ENCODE measurements at places on chromosomes 5 and 9.

- no peak for DNase-seq
Observed at GRCh38 chr5:123720955-123721354, 209.0 kb downstream of the CSNK1G3 start.

GRCh38 chr5:170300361-170301013 lies 2.9 kb upstream of the LCP2 start:
- DNase-seq, result no peak

DNA sequence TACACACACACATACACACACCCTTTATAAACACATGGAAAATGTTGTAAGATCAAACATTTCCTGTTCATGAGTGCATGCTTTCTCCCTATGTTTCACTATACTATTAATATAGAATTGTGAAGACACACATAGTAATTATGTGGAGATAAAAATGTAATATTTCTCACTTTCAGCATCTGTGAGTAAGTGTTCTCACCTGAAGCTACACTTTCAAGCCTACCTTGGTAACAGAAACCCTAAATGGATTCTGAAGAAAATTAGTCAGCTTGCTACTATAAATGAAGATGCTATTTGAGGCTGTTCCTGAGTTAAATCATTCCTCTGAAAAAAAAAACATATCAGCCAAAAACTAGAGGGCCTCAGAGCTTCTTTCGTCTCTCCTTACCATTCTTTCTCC lies 81.1 kb upstream of the GNA14 start:
- DNase-seq, result no peak

DNA sequence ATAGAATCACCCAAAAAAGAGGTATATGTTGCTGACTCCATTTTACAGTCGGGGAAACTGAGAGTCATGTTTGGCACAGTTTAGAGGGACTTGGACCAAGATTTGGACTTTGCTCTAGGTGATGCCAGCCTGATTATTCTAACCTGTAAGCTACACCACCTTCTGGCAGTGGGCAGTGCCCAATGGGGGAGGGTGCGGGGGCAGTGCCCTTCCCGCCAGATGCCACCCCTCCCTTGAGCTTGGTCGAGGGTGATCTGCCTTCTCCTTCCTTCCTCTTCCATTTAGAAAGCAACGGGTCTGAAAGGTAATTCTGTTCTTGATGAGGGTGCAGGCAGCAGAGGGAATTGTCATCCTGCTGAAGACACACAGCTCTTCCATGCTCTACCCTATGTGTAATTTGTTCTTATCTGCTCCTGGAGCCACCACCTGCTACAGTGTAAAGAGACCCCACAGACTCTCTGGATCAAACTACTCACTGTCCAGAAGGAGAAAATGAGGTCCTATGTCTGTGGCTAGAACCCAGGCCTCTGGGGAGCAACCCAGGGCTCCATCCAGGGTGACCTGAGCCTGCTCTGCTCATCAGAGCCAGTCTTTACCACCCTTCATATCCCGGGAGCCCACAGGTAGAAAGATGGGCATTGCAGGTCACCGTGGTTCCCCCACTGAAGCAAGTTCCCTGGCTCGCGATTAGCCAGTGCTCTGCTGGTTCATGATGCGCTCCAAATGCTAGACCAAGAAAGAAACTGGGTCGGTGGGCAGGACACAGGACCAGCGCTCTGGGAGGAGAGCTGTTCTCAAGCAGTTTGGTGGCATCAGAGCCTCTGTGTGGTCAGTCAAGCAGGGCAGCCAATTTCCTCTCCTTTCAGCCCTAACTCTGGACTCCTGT lies 156.2 kb downstream of the RGS3 start:
- DNase-seq, result no peak

- no peak for DNase-seq
Observed at GRCh38 chr9:14616188-14616982, 76.8 kb downstream of the ZDHHC21 start.

DNA sequence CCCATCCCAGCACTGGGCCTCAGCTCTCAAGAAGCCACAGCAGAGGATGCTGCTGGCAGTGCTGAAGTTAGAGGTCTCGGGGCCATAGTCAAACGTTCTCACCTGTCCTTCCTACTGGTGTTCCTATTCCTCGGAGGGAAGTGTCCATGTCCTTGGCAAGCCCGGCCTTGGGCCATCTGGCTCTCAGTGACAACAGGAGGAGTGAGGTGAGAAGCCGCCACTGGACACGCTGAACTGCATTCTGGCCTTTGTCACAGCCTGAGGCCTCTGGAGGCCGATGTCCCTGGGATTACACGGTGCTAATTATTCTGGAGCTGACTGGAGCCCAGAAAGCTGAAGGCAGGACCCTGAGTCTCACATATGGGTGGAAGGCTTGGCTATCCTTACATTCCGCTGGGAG lies 92.5 kb downstream of the OLFM1 start:
- DNase-seq, result no peak

DNA sequence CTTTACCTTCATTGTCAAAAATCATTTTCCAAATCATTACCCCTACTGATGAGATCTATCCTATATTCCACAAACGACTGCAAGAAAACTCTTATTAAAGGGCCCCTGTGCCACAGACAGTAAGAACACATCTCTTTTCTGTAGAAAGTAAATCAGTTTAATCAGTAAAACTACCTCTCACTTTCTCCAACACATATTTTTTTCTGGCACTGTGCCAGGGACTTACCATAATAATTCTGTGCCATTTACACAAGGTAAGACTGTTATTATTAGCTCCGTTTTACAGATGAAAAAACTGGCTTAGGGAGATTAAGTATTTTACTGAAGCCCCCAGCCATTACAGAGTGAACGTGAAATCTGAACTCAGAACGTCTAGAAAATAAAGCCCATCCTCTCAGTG lies 587.0 kb upstream of the COX7C start:
- no peak for DNase-seq

DNA sequence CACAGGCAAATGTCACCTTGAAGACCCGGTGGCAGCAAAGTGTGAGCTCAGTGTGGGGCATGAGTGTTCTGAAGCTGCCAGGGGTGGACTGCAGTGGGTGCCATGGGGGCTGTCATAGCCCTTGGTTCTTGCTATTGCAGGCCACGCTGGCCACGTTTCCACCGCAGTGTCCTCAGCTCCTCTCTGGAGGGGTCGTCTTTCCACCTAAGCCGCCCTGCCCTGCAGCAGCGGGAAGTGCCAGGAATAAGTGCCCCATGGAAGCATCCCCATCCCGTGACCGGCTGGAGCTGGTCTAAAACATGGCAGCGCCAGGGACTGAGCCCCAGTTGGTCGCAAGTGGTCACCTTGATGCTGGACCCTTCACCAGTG lies 6.9 kb downstream of the OBP2B start:
- no peak for DNase-seq

GRCh38 chr9:131296906-131297500 lies 7.5 kb downstream of the PLPP7 start:
- no peak for DNase-seq

DNA sequence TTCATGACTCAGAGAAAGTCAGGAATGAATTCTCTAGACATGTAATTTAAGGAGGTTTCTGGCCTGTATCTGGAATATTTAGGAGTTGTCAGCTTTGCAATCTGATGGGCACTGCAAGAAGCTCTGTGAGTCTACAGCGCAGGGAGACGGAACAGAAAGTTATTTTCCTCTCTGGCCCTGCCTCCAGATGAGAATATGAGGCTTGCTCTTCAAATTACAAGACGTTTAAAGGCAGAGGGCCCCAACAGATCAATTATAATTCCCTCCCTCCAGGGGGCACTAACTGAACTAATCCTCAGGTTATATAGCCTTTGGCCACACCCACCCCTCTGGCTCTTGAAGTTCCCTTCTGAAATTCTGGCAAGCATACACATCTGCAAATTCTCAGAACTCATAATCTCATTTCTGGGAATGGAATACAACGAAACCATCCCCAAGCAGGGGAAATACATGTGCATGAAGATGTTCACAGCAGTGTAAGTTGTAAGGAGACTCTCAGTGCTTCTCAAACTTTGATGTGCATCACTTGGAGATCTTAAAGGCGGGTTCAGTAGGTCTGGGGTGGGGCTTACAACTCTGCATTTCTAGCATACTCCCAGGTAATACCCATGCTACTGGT lies 307.6 kb downstream of the CWC27 start:
- no peak for DNase-seq

- no peak for DNase-seq
Observed at GRCh38 chr9:89380437-89381307, 62.4 kb downstream of the SECISBP2 start.

DNA sequence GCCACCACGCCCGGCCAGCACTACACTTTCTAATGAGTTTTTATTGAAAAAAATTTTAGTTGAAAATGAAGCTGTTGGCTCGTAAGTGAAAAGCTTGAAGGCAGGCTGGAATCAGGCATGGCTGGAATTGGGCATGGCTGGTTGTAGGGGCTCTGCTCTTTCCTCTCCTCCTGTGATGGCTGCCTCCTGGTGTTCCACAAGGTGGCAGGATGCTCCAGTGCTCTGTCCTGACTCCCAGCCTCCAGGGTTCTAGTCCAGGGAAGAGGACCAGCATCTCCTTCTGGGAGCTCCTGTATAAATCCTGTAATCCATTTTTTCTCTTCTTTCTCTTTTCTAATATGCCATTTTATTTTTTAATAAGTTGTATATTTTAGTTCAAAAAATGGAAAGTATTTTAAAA lies 57.2 kb upstream of the DHFR start:
- DNase-seq, result no peak

DNA sequence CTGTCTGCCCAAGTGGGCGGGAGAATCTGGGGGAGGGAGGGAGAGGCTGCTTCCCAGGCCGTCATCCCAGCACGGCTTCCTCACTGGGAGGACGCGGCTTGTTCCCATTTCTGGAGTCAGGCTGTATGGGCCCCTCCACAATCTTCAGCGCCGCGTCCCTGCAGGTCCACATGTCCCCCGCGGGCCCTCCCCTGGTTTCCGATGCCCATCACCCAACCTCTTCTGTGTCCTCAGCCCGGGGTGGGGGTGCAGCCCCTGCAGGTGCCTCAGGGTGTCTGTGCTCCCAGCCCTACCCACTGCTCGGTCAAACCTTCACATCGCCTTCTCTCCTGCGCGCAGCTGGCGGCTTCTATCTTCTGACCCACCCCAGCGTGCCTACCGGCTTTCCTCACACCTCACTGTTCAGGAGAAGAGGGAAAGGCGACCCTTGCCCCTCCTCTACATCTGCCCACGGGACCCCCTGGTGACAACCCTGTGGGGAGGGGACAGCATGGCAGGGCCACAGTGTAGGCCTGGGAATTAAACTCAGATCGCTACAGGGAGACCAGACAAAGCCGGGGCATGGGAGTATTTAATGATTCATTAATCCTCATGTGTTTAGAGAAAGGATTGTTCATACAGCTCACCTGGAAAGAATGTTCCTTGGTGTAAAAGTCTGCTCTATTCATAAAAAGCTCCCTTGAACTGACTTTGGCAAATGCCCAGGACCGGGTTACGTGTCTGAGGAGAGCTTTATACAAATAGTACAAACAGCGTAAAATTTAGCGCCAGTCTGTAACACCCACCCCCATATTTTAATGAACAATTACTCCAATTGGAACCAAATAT lies 145.1 kb downstream of the IRX1 start:
- no peak for DNase-seq

- no peak for DNase-seq
Observed at GRCh38 chr9:71115448-71115975, 5.9 kb downstream of the TRPM3 start.

GRCh38 chr5:131633830-131634229 lies 1.2 kb downstream of the RAPGEF6 start:
- no peak for DNase-seq

DNA sequence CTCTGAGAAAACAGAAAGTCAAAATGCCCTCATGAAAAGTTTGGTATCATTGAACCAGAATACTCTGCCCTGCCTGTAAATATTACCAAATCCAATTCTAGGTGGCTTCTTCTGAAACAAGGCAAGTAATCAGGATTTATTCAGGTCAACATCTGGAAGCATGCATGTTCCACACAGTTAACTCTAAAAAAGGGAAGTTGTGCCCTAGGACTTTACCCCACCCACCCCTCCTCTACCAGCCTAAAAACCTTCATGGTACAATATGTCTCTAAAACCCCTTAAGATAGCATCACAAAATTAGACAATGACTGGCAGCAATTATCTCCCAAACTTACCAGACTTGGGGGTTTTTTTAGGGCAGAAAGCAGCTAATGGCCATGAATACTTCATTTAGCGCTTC lies 414.8 kb upstream of the SLC30A5 start:
- DNase-seq, result no peak

GRCh38 chr9:22237497-22238363 lies 208.9 kb upstream of the DMRTA1 start:
- DNase-seq, result no peak

GRCh38 chr5:113343343-113343742 lies 91.4 kb downstream of the TSSK1B start:
- no peak for DNase-seq

GRCh38 chr5:130136300-130136699 lies 232.0 kb downstream of the CHSY3 start:
- DNase-seq, result no peak

DNA sequence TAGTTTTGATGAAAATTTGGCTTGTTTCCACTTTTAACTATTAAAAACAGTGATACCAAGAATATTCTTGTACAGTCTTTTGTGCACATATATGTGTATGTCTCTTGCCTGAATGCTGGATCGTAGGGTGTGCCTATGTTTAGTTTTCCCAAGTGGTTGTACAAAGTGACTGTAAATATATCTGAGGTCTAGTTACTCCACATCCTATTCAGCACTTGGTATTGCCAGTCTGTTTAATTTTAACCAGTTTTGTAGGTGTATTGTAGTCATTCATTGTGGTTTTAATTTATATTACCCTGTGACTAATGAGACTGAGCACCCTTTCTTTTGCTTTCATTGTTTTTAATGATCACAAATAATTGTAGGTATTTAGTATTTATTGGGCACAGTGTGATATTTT lies 17.8 kb downstream of the RCL1 start:
- no peak for DNase-seq

DNA sequence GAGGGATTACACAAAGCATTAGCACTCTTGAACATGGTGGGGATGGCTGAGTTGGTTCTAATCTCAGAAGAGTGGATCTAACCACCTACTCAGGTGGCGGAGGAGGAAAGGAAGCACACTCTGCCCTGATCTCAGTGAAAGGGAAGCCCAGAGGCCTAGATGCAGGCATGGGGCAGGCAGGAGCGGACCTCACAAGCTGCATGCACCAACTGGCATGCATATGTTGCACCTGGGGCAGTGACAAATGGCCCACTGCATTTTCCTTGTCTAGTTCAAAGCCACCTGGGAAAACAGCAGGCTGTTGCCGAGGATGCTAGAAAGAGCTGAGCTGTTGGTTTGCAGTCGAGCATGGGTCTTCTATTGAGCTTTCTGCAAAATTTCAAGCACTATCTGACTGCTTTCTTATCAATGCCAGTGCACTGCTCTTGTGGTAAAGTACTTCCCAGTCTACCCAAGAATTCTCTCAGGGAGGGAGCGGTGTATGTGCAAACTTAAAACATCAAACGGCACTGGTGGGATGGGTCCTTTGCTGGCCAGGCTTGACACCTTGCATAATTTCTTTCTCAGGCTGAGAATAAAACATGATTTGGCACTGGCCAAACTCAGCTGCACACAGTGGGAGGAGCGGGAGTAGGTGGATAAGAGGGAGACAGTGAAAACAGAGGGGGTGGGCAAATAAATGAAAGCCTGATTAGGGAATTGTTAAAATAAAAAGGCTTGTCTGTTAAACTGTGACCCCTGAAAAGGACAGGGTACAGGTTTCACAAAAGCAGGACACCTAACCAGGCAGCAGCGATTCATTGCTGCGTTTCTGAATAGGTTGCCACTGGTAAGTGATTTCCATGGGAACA lies 108.9 kb downstream of the MARCHF3 start:
- no peak for DNase-seq

GRCh38 chr5:105773241-105773640 lies 1897.5 kb downstream of the EFNA5 start:
- no peak for DNase-seq

All from activated CD8-positive, alpha-beta memory T cell treated with anti-CD3 and anti-CD28 coated beads for 1 hour (primary cell).